ENCODE measurements at places on chromosomes 6 and 20. TPM values are rescaled to one million over a fixed set of nuclear protein-coding genes. Genes with fewer than 3 reads are reported as not detected.

DNA sequence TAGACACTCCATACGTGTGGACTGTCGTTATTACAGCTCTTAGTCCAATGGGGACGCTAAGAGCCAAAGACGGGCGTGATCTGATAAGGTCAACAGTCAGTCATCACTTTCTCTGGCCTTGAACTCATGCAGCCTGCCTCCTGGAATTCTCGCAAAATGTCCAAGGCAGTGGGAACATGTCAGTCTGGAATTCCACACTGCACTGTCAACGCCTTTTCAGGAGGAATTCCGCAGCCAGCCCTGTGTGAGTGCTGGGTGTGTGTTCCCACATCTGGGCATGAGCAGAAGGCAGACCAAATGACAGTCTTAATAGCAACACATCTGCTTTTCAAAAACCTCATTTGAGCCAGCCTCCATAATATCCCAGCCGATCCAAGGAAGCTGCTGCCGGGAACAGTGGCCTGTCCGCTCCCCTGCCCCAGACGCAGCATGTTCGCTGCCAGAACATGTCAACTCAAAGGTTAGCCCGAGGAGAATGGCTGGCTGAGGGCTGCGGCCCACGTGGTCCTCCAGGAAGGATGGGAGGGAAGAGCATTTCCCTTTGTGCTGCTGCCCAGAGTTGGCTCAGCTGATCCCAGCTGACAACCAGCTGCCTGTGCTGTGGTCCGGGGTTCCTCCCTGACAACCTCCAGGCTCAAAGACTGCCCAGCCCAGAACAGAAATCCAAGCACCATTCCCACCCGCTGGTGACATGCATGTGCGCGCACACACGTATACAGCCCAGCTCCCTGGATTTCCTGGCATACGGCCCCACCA is 103.1 kb downstream of the SULF2 start:
- DNase-seq = peak; percentile 36

DNA sequence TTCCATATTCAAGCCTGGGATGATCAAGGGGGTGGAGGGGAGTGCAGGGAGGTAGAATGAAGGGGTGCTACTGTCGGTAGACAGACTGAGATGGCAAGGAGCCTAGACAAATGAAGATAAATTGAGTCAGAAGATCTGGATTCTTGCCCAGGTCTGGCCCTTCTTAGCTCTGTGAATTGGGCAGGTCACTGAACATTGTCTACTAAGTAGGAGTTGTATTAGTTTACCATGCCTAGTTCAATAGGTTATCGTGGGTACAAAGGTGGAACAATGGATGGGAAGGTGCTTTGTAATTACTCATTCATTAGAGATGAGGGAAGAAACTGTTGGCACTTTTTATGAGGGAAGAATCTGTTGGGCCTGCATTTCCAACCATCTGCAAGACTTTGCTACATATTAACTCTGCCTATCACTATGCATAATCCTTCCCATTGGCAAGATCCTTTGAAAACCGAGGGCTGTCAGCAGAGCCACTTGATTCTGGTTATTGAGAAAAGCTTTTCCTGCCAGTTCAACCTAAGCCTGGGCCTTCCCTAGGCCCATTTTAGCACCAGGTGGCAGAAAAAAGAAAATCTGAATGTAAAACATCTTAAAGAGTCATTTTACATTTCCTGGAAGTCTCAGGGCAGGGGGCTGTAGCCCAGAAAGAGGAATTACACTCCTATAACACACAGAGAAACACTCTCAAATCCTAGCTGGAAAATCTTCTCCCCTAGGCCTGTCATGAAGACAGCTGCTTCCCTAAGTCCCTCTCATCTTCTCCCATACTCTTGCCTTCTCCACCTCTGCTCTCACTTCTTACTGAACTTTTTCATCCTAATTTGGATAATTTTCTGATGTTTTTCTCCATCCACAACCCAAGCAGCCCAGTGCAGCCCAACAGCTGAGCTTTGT is 103.5 kb downstream of the CD24 start:
- no peak for DNase-seq

DNA sequence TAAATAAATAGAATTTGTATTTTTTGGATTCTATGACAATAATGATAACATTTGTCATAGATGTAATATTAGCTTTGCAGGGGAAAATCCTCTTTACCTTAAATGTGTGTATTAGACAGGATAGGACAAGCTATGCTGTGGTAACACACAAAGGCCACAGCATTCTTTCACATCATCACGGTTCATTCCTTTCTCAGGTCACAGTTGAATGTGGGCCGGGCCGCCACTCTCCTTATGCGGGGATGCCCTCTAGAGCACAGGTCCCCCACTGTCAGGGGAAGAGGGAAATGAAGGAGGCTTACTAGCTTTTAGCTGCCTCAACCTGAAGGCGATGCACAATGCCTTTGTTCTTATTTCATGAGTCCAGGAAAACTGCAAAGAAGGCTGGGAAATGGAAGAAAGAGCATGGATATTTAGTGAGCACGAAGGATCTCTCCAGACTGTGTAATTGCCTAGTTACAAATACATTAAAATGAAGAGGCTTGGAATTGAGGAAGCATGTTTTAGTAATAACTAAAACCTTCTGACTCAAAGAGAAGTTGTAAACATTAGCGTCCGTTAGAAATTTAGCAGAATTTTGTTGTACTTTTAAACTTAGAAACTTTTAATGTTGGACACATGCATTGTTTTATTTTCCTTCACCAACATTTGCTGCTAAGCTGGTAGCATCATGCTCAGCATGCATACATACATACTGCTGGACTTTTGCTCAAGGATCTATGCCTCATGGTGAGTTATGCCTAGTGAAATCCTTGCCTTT is 248.9 kb upstream of the FOXQ1 start:
- no peak for DNase-seq

- no peak for DNase-seq
Measured at GRCh38 chr20:45611054-45611453, 18.5 kb upstream of the WFDC10A start.

DNA sequence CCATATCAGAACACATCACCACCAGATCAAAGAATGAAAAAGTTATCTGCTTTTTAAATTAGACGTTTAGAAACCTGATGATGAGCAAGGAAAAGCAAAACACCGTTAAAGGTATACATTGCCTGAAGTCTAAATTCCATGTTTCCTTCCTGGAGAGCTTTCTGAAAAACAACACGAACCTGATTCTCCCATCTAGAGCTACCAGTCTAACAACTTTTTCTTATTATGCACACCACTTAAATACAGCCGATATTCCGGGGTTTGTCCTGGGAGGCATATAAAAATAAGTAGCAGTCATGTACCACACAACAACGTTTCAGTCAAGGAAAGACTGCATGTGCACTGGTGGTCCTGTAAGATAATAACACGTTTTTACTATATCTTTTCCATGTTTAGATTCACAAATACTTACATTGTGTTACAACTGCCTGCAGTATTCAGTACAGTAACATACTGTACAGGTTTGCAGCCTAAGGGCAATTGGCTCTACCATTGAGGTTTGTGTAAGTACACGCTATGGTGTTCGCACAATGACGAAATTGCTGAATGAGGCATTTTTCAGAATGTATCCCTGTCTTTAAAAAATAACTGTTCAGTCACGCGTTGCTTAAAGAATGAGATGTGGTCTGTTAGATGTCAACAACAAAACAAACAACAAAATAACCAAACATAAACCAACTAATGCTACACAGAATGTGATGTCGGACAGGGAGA is 19.1 kb upstream of the LYRM2 start:
- no peak for DNase-seq

The COL9A3 gene
- total RNA-seq = 1.6 TPM

The PSORS1C1 gene
- 0.07 TPM for total RNA-seq

Data from right lobe of liver (tissue), 6 donors.